ENCODE measurements at places on chromosomes 2 and 18. TPM values are rescaled to one million over a fixed set of nuclear protein-coding genes. Genes with fewer than 3 reads are reported as not detected.

DNA sequence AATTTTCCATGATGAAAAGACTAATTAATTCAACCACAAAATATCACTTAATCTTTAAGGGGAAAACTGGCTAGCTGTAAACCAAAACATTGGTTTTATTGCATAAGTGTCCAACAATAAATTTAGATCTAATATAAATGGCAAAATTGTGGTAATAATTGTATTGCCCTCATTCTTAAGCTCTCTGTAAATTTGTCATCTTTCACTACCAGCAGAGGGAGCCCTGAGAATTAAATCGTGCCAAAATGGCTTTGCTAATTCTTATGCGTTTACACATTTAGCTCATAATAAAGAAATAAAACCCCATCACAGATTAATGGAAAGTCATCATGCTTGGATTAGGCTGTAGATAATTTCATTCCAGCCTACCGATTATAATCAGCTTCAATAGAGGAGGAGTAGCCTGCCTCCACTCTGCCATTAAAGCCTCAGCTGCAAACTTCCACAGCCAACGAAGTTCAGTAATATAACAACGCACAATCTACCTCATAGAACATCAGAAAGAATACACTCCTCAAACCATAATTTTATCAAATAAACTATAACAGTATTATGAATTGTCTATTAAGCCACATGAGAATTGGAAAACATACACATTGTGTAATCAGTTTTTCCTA lies 70.0 kb upstream of the ATP5MC3 start:
- no peak overlapping the region for H3K27ac ChIP-seq
- no peaks in the 10 kb centered on the region for H3K4me1 ChIP-seq
- no peak overlapping the region for H3K4me3 ChIP-seq
- H3K36me3 ChIP-seq = no peaks in the 10 kb centered on the region
- no peaks in the 10 kb centered on the region for H3K27me3 ChIP-seq

DNA sequence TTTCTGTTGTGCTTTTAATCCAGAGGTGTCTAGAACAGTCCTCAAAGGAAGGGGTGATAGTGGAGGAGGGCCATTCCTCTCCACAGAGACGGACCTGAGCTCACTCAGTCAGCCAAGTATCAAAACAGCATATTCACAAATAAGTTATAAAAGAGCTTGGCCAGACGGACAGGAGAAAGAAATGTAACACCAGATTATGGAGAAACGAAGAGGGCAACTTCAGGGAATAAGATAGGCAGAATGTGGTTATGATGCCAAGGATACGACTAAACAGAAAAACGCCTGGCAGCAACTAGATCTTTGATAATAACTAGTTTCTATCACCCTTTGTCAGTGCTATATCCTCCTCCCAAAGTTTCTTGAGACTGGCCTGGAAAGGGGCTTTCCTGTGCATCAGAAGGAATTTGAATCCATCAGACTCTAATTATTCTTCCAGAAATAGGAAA lies 42.5 kb downstream of the MAP4K3 start:
- H3K27ac ChIP-seq = no peak overlapping the region
- no peak overlapping the region for H3K4me3 ChIP-seq
- no peak for DNase-seq
- no peaks in the 10 kb centered on the region for H3K27me3 ChIP-seq
- H3K4me1 ChIP-seq = no peaks in the 10 kb centered on the region
- no peaks in the 10 kb centered on the region for H3K36me3 ChIP-seq

- no peaks in the 10 kb centered on the region for H3K36me3 ChIP-seq
- no peak overlapping the region for H3K27ac ChIP-seq
- no peak for DNase-seq
- H3K27me3 ChIP-seq = no peaks in the 10 kb centered on the region
Measured at GRCh38 chr2:126543081-126543480, 112.9 kb upstream of the GYPC start.

DNA sequence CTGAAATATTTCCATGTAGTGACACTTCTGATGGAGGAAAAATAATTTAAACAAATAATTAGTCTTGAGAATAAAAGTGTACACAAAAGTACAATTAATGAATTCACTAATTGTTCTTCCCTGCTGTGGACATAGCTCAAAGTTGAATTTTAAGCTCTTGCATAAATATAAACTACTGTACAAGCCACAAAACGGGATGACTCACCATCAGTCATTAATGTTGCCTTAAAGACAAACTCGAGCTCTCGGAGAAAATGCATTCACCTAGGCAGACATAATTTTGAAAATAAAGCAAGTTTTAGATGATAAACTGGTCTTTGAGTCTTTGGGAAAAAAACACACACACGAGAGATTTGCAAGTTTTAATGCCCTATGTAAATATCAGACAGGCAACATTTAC lies 436.4 kb downstream of the ZNF521 start:
- H3K4me3 ChIP-seq = no peak overlapping the region
- no peak overlapping the region for H3K27ac ChIP-seq
- H3K4me1 ChIP-seq = no peaks in the 10 kb centered on the region

DNA sequence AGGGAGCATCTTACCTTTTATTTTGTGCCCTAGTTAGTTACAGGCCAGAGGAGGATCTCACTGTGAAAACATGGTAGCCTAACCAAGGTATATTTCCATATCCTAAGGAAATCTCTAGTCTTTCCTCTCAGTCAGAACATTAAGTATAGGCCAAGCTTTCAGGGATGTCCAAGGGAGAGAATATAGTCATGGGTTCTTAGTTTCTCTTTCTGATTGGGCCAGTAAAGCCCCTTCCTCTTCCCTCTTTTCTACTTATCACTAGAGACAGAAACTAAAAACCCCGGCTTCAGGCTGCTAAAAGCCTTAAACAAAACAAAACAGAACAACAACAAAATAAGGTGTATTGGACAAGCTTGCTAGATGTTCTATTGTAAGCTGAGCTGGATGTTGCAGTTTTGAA lies 44.3 kb upstream of the TNFRSF11A start:
- H3K4me1 ChIP-seq = peaks cover 7% of the 10 kb centered on the region
- no peak for DNase-seq
- no peak overlapping the region for H3K27ac ChIP-seq

DNA sequence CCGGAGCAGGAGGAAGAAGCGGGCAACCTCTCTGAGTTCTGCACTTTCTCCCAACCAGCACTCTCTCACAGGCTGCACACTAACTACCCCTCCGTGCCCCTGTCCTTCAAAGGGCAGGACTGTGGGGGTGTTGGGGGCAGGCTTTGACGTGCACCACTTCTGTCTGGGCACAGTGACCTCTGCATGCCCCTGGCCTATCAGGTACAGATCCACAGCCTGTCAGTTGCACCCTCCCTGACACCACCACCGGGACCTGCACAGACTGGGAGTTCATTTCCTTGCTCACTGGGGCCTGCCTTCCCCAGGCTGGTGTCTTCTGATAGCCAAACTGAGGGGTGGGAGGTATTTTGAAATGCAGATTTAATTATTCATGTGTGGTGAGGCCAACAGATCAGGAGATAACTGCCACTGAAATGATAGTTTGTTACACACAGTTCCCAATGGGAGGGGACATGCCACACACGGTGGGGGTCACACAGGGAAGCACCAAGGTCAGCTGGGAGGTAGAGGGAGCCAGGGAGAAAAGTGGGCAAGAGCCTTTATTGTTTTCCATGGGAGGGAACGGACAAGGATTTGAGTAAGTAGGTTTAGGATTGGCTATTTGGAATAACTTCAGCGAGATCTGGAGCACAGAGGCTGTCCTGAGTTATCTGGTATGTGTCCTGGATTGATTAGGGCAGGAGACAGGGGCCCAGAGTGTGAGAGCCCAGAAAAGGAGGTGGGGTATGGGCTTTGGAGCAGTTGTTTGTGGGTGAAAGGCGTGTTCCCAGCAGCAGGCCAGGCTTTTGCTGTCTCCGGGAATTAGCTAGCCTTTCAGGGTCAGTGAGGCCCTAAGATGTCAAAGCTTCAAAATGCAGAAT lies 251.6 kb downstream of the AFF3 start:
- H3K36me3 ChIP-seq = no peaks in the 10 kb centered on the region
- no peak for DNase-seq
- H3K4me3 ChIP-seq = no peak overlapping the region
- no peak overlapping the region for H3K27ac ChIP-seq
- no peaks in the 10 kb centered on the region for H3K4me1 ChIP-seq
- no peaks in the 10 kb centered on the region for H3K27me3 ChIP-seq

- no peak overlapping the region for H3K4me3 ChIP-seq
- no peak overlapping the region for H3K27ac ChIP-seq
- H3K27me3 ChIP-seq = no peaks in the 10 kb centered on the region
- no peaks in the 10 kb centered on the region for H3K4me1 ChIP-seq
Measured at GRCh38 chr2:239337877-239338484, 62.8 kb downstream of the HDAC4 start.

- H3K4me3 ChIP-seq = no peak overlapping the region
- H3K27ac ChIP-seq = no peak overlapping the region
Measured at GRCh38 chr18:38619129-38619528, 1053.5 kb upstream of the CELF4 start.

DNA sequence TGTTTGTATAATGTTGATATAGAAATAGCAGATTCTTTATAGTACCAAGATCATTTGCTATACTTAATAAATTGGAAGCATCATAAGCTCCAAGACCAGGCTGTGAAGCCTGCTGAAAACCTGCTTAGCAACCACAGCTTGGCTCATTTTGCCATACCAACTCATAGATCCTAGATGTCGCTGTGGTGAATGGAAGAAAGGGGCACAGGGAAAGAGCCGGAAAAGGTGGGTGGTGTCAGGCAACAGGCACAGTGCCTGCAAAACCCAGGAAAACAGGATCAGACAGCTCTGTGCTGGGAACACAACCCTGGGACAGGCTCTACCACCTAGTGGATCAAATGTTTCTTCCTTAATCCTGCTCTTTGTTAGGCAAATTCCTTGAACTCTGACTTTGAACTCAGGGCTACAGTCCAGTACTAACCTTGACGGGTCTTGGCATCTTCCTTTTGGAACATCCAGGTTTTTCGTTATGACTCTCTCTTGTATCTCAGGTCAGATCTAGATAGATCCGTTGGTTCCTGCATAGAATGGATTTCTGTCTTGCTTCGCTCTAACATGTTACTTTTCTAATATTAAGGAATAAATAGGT lies 31.6 kb downstream of the TWSG1 start:
- H3K27me3 ChIP-seq = no peaks in the 10 kb centered on the region
- no peak for DNase-seq
- peaks cover 11% of the 10 kb centered on the region for H3K4me1 ChIP-seq
- no peak overlapping the region for H3K27ac ChIP-seq
- no peak overlapping the region for H3K4me3 ChIP-seq

DNA sequence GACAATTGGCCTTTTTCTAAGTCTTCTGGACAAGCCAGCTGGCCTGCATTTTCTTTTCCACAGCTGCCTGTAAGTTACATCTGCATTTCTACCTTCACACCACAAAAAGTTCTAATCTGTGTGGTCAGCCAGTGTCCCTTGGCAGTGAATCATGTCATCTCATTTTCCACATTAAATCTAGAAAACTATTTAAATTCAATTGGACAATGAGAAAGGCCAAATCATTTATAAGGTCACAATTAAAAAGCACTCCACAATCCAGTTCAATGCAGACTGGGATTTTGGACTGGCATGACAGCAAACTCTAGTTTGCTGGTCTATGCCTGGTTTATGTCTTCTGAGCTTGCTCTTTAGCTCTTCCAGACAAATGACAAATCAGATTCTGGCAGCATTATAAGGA lies 494.2 kb upstream of the SPHKAP start:
- no peaks in the 10 kb centered on the region for H3K4me1 ChIP-seq
- no peaks in the 10 kb centered on the region for H3K27me3 ChIP-seq

DNA sequence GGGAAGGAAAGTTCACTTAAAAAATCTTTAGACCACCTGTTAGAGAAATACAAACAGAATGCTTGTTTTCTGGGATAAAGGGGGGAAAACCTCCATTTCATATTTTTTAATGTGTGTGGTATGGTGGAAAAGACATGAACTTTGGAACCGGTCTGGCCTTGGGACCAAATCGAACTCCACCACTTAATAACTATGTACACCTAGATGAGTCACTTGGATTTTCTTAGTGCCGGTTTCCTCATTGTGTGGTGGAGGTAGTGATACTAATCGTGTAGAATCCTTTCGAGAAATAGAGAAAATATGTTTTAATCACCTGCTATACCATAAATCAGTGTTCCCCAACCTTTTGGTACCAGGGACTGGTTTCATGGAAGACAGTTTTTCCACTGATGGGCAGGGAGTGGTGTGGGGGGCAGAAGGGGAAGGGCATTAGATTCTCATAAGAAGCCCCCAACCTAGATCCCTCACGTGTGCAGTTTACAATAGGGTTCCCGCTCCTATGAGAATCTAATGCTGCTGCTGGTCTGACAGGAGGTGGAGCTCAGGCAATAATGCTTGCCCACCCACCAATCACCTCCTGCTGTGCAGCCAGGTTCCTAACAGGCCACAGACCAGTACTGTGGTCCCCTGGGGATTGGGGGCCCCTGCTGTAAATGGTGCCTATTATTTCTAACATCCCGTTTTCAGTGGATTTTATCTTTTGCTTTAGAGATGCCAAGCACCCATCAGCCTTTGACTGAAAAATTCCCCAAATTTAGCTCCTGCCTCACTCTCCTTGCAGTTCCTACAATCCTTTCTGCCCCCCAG lies 308.8 kb downstream of the PRKCE start:
- H3K4me1 ChIP-seq = peaks cover 47% of the 10 kb centered on the region
- H3K36me3 ChIP-seq = peaks cover 3% of the 10 kb centered on the region
- H3K27me3 ChIP-seq = no peaks in the 10 kb centered on the region
- no peak overlapping the region for H3K4me3 ChIP-seq

ZNF521 gene
- not detected for total RNA-seq

APCDD1 gene
- not detected for total RNA-seq
